ENCODE measurements at places on chromosomes 3 and 15.

DNA sequence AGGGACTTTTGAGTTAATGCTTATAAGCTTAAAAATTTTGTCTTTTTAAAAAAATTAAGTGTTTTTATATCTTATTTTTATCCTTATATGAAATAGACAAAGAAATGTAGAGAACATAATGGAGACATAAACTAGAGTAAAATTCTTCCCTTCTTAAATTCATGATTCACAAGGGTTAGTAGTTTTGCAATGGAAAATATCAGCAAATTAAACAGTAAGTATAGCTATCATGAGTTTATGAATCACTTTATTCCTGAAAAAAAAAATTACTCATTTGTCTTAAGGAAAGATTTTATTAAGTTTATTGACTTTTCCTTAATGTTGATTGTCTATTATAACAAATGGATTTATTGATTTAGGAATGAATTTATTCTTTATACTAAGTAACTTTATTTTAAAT, 4.3 kb downstream of the ATP6V1A start:
- DNase-seq: no peak

GRCh38 chr3:76938962-76939361, 100.9 kb upstream of the ROBO2 start:
- no peak for DNase-seq

DNA sequence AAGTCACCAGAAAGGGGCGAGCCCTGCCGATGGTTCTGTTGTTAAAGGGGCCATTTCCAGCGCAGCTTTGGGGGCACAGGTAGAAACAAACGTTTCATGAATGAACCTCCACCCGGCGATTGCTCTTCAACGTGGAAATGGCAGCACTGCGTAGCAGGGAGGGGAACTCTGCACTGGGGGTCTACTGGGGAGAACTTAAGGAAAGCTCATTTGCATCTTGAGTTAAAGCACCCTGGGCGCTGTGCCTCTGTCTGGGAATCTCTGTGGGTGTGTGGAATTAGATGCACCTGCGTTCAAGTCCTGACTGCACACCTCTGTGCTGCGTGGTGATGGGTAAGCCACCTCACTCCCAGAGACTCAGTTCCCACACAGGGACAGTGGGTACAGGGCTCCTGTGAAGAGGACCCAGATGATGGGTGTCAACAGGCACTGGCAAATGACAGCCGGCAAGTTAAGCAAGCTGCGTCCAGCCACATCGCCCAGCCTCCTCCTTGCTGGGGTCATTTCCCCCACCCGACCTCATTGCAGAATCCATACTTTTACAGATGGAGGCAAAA, 68.8 kb downstream of the ASB7 start:
- no peak for DNase-seq

- no peak for DNase-seq
These were observed 80.7 kb downstream of the SATB1 start for GRCh38 chr3:18344306-18345014.

GRCh38 chr3:118970819-118971218, 63.8 kb downstream of the IGSF11 start:
- no peak for DNase-seq

DNA sequence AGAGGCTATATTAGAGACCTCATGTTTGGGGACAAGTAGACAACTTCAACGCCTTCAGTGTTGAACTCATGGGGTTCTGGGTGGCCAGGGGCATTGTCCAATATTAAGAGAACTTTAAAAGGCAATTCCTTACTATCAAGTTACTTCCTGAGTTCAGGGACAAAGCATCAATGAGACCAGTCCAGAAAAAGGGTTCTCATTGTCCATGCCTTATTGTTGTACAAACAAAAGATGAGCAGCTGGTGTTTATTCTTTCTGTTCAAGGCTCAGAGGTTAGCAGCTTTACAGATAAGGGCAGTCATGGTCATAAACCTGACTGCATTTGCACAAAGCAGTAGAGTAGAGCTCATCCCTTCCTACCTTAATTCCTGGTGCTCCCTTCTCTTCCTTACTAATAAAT, 18.5 kb upstream of the PDHB start:
- no peak for DNase-seq

GRCh38 chr3:64059484-64060175, 36.3 kb upstream of the PSMD6 start:
- no peak for DNase-seq

GRCh38 chr3:42023380-42023779, 61.5 kb upstream of the ULK4 start:
- DNase-seq: no peak

GRCh38 chr3:168858327-168858726, 762.6 kb upstream of the GOLIM4 start:
- DNase-seq: no peak

DNA sequence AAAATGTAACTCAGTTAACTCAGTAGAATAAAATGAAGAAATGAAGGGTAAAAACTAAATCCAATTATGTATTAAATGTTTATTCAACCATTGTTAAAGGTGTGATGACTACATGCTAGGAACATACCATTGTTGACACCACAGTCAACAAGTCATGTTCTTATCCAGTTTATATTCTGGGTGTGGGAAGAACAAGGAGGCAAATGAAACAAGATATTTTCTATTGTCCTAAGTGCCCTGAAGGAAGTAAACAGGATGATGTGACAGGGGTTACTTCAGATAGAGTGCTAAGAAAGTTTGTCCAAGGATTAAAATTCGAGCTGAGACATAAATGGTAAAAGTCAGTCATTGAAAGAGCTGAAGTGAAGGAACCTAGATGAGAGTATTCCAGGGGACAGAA, 13.1 kb downstream of the AP3S2 start:
- no peak for DNase-seq

DNA sequence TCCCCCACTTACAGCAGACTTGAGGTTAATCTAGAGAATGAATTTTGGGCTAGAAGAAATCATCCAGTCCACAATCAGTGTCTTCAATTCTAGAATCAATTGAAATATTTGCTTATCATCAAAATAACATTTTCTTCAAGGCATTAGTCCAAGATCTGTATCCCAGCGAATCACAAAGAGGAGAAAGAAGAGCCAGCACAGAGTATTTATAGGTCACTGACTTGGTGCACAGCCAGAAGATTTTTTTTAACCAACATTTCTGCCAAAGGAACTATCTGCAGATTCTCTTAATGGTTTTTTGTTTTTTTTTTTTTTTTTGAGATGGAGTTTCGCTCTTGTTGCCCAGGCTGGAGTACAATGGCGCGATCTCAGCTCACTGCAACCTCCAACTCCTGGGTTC, 178.2 kb downstream of the TNIK start:
- DNase-seq: no peak
